ENCODE measurements at places on chromosomes 16 and 17.

GRCh38 chr17:75398279-75398678 is 7.2 kb downstream of the GRB2 start:
- DNase-seq: no peak

DNA sequence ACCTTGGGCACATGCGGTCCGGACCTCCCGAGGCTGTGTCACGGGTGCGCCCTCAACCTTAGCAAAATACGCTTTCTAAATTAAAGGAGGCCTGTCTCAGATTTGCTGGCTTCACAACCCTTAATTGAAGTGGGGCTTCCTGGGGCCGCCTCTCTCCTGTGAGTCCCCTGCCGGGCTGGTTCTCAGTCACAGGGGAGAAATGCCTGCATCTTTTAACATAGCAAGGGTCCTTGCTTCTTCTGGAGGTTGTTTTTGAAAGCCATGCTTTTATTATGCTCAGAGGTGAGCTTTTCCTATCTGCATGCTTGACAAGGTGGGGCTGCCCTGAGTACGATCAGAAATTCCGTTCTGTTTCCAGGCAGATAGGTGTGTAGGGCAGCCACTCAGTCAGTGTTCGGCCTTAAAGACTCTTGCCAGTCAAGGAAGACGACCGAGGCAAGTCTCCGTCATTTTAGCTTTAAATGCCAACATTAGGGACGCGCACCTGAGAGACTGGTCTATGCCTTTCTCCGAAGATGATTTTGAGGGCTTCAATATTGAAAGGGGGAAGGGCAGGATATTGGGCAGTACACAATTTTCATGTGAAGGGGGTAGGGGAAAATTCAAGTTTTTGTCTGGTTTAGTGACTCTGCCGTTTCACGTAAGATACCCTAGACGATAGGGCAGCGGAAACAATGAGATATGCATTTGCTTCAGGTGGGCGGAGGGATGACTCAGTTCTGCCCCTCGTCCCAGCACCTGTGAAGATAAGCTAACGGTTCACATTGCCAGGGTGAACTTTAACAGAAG is 5.5 kb upstream of the SLC7A5 start:
- DNase-seq: no peak

DNA sequence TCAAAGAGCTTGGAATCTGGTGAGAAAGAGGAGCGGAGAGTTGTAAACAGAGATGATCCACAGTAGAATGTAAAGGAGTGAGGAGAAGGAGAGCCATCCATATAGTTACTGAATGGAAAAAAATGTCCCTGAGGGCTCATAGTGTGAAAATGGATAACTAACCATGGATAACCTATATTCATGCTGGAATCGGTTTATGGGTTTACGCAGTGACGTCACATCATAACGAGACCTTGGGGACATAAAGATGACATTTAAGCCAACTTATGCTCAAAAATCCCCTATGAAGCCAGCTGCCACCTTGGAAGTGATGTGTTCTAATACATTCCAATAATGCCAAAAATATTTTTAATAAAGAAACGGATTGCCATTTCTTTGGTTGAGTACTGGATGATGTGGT is 22.5 kb downstream of the IRX6 start:
- no peak for DNase-seq

- DNase-seq: no peak
Observed at GRCh38 chr17:39114723-39115122, 36.7 kb downstream of the PLXDC1 start.

DNA sequence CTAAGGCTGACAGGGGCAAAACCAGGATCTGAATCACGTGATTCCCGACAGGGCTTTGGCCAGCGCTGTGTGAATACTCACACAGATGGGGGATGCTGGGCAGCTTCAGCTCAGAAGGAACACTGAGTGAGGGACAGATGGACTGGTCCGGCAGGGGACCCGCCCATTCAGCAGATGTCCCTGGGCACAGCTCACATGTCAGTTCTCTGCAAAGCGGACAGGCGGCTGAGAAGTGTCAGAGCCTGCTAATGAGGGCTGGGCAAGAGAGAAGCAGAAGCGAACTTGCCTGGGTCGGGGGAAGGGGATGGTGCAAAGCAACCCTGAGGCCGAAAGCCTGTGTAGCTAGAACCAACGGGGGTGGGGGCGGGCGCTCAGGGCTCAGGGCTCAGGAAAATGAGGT is 11.9 kb upstream of the GLIS2 start:
- DNase-seq: no peak

DNA sequence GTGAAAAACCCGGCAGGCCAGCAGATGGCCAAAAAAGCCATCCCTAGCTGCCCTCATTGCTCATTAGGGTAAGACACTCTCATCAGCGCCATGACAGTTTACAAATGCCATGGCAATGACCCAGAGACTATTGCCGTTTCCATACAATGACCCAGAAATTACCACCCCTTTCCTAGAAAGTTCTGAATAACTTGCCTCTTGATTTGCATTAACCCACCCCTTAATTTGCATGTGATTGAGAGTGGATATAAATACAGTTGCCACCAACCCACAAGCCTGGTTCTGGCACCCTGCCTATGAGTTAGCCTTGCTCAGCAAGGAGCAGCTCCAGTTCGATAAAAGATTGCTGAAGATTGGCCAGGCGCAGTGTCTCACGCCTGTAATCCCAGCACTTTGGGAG is 16.1 kb upstream of the C16orf54 start:
- DNase-seq: no peak

- no peak for DNase-seq
Observed at GRCh38 chr17:39270923-39271322, 45.2 kb upstream of the STAC2 start.

DNA sequence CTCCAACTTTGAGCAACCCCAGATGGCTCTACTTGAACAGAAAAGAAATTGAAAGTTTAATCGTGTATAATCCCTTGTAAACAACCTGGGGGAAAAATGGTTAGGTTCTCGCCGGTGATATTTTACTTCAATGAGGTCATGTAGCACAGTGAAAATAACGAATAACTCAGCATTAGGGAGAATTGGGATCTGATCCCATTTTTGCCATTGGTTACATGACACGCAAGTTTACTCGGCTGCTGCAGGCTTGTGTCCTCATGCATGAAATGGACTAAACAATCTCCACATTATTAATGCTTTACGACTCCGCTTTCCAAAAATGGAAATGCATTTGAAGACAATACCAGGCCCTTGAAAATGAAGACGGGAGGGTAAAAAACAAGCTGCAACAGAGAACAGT is 45.5 kb upstream of the LRRC37A3 start:
- no peak for DNase-seq

DNA sequence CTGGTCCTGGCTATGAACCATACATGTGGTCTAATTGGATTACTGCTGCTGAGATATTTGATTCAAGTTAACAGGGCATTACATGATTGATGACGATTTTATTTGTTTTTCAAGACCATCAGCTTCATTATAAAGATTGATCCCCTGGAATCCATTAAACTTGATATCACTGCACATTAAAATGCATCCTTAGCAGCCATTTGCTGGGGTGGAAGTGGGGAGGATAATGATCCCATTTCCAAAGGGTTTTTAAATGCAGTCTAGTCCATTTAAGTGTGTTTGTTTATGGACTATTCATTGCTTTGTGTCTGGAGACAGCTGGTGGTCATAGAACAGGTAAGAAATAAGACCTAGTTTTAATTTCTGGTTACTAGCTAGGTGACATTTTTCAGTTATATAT is 40.9 kb downstream of the ADAMTS18 start:
- no peak for DNase-seq

DNA sequence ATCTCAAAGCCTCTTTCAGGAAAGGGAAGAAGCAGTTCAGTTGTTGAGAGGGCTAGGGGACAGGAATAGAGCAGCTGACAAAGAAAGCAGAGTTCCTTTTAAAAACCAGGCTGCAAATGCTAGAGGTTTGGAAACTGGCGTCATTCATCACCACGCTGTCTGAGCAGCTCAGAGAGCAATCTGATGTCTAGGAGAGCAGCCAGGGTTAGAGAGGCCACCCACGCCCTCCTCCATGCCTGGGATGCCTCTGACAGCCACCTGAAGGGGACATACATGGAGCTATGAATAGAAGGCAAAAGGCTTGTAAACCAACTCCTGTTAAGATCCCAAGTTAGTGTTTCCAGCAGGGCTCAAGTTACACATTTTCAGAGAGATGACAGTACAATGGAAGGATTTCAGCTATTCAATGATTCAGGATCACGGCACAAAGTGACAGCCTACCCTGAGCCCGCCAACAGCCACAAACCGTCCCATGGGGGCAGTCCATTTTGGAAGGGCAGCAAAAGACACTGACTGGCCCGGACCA is 12.4 kb downstream of the RAB5C start:
- no peak for DNase-seq

DNA sequence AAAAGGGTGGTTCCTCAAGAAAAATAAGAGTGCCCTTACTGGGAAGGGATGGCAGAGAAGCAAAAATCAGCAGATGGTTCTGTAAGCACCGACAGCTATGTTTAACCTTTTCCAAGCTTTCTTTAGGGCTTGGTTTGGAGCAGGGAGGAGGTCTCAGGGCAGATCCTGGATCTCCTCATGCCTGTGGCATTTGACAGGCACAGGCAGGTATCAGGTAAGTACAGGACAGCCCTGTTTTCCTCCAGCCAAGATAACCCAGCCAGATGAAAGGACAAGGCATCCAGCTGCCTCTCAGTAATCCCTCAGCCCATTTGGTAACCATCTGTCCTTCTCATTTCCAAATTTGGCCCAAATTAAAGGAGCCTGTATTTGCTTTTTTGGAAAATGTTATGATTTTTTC is 141.5 kb downstream of the TOX3 start:
- no peak for DNase-seq

DNA sequence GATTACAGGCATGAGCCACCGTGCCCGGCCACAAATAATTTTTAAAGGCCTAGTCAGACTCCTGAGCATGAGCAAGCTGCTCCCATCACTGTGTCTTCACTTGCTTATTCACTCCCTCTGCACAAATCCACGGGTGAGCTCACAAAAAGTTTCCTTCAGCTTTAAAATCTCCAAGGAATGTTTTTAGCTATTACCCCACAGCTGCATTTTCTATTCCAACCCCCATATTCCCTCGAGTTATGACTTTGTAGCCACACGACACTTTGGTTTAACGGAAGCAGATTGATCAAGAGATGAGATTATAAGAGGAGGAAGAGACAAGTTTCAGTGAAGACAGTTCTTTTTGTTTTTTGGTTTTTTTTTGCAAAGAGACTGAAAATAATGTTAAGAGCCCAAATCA is 49.1 kb upstream of the SLC25A19 start:
- no peak for DNase-seq

- DNase-seq: no peak
Observed at GRCh38 chr17:46764709-46765401, 53.6 kb downstream of the WNT3 start.

GRCh38 chr17:8459107-8459506 is 23.4 kb downstream of the NDEL1 start:
- DNase-seq: peak; percentile 32

DNA sequence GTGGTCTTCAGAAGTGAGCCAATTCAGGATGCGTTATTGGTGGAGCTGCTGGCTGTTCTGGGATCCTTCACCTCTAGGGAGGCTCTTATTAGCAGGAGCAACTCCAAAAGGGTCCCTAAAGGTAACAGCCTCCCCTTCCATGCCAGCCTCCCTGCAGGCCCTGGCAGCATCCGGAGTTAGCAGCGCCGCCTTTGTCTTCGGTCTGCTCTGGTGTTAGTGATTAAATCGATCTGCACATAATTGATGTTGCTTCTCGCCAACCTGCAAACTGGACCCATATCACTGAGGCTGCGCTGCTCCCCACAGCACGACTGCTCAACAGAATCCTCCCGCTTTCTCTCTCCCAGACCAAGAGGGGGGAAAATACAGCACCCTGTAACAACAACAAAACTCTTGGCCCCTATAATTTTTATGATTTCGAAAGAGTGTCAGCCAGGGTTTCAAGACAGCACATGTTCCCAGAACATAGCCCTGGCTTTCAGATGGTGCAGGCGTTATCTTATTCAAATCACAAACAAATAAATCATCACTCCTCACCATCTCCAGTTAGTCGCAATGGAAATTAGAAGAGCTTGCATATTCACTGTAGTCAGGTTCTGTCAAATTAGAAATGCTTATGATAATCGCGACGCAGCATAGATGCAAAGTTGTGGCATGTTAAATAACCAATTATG is 76.0 kb downstream of the IRX3 start:
- DNase-seq: no peak

GRCh38 chr17:31329221-31329620 is 7.8 kb upstream of the EVI2A start:
- DNase-seq: no peak

DNA sequence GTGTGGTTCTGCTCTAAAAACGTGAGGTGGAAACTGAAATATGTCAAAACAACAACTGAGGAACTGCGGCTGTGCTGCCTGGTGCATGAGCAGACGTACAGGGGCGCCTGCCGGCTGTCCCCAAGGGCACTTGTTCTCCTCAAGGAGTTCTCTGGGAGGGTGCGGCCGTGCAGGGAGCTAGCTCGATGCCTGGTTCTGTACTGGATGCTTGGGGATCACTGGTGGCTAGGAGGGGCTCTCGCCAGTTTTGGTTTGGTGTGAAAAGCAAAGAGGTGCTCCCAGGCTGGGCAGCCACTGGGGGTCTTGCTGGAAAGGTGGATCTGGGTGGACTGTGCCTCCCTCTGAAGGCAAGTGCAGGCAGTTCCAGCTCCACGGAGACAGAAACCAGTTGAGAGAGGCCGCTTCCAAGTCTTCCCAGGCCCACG is 41.9 kb upstream of the ATP2A3 start:
- no peak for DNase-seq
